ENCODE measurements at places on chromosomes 7 and 10. TPM values are rescaled to one million over a fixed set of nuclear protein-coding genes. Genes with fewer than 3 reads are reported as not detected.

FKBP9 gene
- 72.0 TPM for total RNA-seq

USP6NL gene
- 18.8 TPM for total RNA-seq

PLAU gene
- 970 TPM for total RNA-seq

UFSP1 gene
- 4.3 TPM for total RNA-seq

LFNG gene
- 37.0 TPM for total RNA-seq

ASB15 gene
- total RNA-seq, result not detected

GNB2 gene
- 245 TPM for total RNA-seq

PRKAR2B gene
- total RNA-seq, result 4.1 TPM

RELN gene
- total RNA-seq, result 1.2 TPM

MUC12 gene
- 1.7 TPM for total RNA-seq

ZPBP gene
- not detected for total RNA-seq

CYP17A1 gene
- total RNA-seq, result not detected

Measured in epithelial cell of proximal tubule (primary cell).